ENCODE measurements at places on chromosomes 16 and 17.

DNA sequence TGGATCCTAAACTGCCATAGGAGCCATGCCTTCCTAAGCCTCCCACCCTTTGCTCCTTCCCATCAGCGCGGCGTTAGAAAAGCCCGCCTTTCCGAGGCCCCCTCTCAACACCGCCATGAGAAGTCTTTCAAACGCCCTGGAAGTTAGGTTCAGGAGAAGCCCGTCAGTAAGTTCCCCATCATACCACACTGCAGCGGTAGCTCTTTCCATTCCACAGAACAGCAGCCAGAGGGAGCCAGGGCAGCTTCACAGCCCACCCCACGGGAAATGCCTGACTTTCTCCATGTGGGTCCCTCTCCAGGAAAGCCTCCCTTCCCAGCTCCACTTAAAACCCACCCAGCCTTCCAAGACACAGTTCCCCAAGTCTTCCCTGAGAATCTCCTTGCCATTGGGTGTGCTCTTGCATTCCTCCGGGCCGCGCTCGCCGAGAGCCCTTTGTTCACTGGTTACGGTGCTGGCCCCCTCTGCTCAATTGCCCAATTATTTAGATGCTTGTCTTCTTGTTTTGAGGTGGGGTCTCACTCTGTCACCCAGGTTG is 28.7 kb downstream of the KIAA0513 start:
- DNase-seq: no peak

DNA sequence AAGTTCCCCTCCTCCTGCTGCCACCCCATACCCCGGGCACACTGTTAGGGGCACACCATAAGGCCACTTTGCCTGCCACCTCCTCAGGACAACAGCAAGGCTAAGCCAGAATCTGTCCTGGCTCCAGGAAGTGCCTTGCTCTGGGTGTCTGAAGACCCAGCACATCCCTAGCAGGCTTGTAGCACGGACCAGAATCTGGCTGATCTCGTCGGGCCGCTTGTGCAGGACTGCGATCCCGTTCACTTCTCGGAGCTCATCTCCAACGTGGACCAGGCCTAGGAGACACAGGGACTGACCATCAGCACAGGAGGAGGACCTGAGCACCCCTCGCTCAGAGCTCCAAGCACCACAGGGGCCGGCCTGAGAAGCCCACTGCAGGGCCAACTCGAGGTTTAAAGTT is 7.4 kb downstream of the MPP3 start:
- DNase-seq: no peak

DNA sequence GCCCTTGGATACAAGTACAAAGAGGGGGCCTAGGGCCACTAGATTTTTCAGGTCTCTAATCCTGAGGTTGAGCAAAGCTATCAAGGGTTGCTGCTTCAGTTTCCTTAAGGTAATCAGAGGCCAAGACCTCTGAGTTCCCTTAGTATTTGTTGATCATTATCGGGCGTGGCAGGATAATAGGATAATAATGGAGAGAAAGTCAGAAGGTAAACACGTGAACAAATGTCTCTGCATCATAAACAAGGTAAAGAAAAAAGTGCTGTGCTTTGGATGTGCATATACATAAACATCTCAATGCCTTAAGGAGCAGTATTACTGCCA is 41.5 kb upstream of the YPEL2 start:
- no peak for DNase-seq

GRCh38 chr17:17041018-17041521 is 1.2 kb upstream of the MPRIP start:
- DNase-seq: no peak

DNA sequence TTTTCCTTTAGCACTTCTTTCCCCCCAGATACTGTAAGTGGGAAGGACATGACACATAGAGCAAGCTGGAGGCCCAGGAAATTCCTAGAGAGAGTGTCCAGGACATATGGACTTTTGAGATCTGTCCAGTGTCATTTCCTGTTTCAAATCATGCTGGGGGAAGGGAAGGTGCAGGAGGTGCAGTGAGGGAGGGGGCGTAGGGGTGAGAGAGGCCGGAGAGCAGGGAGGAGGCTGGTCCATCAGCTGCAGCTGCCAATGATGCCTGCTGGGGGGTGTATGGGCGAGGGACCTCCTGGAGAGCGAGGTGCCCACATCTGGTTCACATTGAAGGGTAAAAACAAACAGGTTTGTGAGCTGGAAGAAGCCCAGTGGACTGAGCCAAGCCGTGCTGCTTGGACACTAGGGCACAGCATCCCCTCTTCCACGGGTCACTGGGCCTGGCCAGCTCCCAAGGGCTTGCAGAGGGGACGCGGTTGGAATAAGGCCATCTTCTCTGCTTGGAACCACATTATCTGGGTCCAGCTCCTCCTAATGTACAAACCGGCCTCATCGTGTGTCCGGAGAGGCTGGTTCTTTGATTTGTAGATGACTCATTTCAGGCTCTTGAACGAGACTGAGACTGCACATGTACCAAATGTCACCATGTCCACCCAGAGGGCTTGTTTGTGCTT is 70.4 kb upstream of the SMURF2 start:
- no peak for DNase-seq

DNA sequence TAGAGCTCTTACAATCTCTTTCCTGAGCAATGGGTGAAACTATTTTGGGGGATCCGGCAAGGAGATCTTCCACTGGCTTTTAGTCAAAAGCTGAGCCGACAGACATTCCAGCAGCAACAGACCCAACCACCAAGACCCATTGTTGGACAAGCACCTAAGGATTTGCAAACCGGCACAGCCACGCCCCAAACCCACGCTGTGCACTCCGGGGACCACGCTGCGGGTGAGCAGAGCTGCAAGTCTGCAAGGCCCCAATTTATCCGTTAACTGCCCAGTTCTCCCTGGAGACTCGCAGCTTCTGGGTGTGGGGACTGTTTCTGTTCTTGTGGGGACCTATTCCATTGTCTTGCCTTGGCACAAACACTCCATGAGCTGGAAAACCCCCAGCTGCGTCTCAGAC is 45.9 kb downstream of the C16orf95 start:
- DNase-seq: no peak

GRCh38 chr16:4200000-4200780 is 41.7 kb downstream of the SRL start:
- peak; percentile 36 for DNase-seq

DNA sequence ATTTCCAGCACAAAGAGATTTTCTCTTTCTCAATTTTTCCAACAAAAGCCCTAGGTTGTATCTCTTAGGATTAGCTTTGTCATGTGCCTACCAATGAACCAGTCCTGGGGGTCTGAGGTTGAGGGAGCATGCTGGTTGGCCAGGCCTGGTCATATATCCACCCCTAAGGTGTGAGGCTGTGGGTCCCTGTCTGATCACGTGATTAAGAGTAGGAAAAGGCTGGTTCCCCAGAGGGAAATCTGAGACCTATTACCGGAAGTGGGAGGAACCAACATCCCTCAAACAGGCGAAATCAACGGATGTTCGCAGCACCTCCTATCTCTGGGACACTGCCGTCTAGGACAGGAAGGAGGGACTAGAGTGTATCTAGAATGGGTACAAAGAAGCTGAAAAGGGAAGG is 185.7 kb upstream of the IRX5 start:
- DNase-seq: no peak

- no peak for DNase-seq
Observed at GRCh38 chr17:17669580-17670235, 11.6 kb upstream of the RAI1 start.
